ENCODE measurements at places on chromosomes 12 and 14.

- DNase-seq: no peak
Observed at GRCh38 chr14:27184427-27184826, 586.6 kb upstream of the NOVA1 start.

GRCh38 chr14:71918955-71919354 is 13.3 kb upstream of the RGS6 start:
- DNase-seq: no peak

GRCh38 chr12:123952037-123952436 is 20.6 kb downstream of the CCDC92 start:
- no peak for DNase-seq

GRCh38 chr14:99267837-99268781 is 3.9 kb downstream of the BCL11B start:
- no peak for DNase-seq

DNA sequence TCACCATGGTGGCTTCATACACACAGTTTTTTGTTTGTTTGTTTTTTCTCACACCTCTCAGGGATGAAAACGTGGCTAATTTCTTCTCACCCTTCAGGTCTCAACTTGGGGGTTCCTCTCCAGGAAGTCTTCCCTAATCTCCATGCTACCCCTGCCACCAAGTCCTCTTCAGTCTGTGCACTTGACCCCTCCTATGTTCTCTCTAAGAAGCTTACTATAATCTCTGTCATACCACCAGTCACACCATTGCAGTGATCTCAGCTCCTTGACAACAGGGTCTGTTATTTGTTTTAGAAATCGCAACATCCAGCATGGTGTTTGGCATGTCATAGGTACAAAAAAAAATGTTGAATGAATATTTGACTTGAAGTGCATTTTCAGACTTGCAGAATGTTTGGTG is 83.4 kb downstream of the PRORP start:
- no peak for DNase-seq

DNA sequence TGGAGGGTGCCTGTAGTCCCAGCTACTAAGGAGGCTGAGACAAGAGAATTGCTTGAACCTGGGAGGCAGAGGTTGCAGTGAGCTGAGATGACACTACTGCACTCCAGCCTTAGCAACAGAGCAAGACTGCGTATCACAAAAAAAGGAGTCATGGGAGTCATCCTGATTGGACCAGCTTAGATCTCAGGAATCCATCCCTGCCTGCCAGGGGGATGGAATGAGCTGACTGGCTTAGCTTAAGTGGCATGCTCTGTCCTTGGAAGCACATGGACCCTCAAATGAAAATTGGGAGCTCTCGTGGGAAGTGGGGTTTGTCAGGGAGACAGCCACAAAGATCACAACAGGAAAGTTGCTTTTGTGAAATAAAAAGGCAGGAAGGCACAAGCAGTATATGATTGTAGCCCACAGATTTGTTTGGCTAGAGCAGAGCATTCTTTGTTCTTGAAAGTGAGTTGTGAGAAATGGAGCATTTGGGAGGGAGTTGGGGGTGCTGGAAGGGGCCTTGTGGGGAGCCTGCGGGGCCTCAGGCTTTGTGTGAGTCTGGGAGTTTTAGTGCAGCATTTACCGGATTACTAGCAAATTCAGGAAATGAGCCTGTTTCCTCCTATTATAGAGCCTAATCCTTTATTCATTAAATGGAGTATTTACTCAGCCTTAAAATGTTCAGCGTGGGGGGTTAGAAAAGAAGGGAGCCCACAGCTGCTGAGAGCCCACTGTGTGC is 30.7 kb downstream of the DGLUCY start:
- DNase-seq: no peak

DNA sequence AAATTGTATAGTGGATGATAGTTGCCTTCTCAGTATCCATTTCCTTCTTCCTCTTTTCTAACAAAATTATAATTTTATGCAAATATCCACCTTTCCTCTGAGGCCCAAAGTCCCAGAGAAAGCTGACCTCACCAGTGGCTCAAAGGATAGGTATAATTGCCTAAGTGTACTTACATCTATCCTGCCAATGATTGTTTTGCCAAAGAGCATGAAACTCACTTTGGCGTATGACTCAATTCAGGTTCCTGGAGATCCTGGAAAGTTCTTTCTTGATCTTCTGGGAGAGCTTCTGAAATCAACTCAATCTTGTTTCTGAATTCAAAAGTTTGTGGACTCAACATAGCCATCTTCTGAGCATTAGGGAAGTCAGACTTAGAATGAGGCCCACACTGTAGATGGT is 10.5 kb upstream of the RBM25 start:
- no peak for DNase-seq

GRCh38 chr12:97368462-97369163 is 94.0 kb upstream of the RMST start:
- DNase-seq: no peak

- no peak for DNase-seq
Observed at GRCh38 chr12:76346236-76346635, 2.0 kb downstream of the BBS10 start.

DNA sequence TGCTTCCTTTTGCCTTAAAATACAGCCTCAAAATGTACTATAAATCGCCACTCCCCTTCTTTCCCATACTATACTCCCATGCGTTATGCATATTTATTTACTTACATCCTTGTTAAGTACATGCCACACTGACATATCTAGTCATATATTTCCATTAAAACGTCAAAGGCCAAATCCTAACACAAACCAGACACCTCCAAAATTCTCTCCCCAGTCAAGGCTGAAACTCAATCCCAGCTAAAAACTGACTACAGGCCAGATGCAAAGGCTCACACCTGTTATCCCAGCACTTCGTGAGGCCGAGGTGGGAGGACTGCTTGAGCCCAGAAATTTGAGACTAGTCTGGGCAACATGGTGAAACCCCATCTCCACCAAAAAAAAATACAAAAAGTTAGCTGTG is 5.7 kb upstream of the CAND1 start:
- DNase-seq: no peak

- DNase-seq: no peak
Observed at GRCh38 chr12:53131844-53132243, 28.6 kb downstream of the SOAT2 start.

DNA sequence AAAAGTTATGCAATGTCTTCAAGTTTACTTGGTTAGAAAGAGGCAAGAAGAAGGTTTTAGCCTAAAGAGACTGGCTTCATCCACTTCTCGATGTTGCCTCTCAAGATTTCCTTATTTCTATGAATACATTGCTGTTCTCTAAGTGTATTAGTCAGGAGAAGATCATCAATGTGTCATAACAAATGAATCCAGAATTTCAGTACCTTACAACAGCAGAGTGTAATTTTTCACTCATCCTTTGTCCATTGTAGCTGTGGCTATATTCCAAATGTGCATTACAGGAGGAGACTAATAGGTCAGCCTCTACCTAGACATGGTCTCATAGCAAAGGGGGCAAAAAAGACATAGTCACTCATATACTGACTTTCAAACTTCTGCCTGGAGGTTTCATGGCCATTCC is 579.1 kb downstream of the PRKD1 start:
- DNase-seq: no peak

- DNase-seq: no peak
Observed at GRCh38 chr12:109693653-109694600, 19.7 kb upstream of the FAM222A start.

DNA sequence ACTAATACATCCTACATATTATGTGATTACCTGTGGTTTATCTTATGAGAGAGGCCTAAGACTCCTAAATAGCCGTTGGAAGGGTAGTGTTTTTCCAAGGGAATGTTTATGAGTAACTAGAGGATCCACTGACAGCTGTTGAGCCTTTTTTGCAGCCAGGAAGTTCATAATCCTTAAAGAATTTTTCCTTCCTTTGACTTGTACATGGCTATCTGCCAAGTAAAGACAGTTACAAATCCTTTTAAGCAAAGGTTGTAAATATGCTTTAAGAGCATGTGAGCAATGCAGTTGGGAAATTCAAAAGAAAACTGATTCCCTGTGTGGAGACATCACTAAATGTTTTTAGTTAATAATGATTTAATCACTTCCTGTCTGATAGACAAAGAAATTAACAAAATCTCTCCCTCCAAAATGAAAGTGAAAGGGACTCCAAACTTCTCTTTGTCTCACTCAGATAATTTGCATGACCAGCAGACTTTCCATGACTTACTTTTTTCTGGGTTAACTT is 333.8 kb downstream of the PDZRN4 start:
- DNase-seq: peak; percentile 32

DNA sequence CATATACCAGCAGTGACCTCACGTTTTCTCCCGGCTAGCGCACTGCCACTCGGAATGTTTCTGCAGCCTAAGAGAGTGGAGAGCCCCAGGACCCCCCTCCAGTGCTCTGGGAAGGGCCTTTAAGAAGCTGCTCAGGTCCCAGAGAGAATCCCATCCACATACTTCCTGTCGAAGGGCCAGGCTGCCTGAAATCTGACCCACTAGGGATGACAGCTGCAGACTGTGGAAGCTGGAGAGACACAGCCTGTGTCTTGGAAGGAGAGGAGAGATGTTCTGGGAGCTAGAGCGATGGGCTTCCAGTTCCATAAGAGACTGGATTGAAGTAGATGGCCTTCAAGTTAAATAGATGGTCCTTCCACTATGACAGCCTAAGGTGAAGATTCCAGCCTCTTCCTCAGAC is 54.4 kb downstream of the IQSEC3 start:
- DNase-seq: peak; percentile 39

- no peak for DNase-seq
Observed at GRCh38 chr12:102522768-102523167, 42.4 kb upstream of the IGF1 start.

- no peak for DNase-seq
Observed at GRCh38 chr12:75939016-75939642, 92.4 kb downstream of the PHLDA1 start.

- DNase-seq: no peak
Observed at GRCh38 chr14:30064454-30064853, 136.8 kb upstream of the PRKD1 start.

GRCh38 chr14:70821584-70822529 is 12.5 kb upstream of the MAP3K9 start:
- peak; percentile 59 for DNase-seq

DNA sequence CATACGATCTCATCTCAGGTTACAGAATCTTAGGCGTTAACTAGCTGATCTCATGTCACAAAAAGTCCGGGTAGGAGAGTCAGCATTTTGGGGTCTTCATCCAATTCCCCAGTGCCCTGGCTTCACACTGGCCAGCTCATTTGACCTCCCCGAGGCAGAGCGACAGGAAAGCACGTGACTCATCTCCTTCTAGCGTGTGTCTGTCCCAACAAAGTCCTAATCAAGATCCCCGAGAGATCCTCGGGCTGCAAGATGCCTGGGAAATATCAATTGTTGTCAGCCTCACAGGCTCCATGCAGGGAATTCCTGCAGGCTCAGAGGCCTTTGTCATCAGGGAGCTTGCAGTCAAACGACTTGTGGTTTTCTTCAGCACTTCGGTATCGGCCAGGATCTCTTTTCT is 57.5 kb downstream of the ZNF664 start:
- no peak for DNase-seq

DNA sequence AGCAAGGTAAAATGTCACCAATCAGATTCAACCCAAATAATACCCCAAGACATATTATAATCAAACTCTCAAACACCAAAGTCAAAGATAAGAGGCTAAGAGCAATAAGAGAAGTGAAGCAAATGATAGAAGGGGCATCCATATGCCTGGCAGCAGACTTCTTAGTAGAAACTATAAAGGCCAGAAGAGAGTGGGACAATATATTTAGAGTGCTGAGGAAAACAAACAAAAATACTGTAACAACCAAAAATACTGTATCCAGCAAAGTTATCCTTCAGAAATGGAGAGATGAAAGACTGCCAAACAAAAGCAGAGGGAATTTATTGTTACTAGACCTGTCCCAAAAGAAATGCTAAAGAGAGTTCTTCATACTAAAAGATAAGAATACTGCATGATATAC is 25.8 kb downstream of the COX16 start:
- no peak for DNase-seq

GRCh38 chr12:44127966-44128710 is 292.3 kb downstream of the TMEM117 start:
- DNase-seq: no peak

GRCh38 chr14:51454351-51454750 is 197.4 kb upstream of the FRMD6 start:
- no peak for DNase-seq

GRCh38 chr12:52062167-52063081 is 7.4 kb upstream of the ATG101 start:
- DNase-seq: no peak

- no peak for DNase-seq
Observed at GRCh38 chr14:62123961-62124360, 361.7 kb downstream of the SNAPC1 start.

DNA sequence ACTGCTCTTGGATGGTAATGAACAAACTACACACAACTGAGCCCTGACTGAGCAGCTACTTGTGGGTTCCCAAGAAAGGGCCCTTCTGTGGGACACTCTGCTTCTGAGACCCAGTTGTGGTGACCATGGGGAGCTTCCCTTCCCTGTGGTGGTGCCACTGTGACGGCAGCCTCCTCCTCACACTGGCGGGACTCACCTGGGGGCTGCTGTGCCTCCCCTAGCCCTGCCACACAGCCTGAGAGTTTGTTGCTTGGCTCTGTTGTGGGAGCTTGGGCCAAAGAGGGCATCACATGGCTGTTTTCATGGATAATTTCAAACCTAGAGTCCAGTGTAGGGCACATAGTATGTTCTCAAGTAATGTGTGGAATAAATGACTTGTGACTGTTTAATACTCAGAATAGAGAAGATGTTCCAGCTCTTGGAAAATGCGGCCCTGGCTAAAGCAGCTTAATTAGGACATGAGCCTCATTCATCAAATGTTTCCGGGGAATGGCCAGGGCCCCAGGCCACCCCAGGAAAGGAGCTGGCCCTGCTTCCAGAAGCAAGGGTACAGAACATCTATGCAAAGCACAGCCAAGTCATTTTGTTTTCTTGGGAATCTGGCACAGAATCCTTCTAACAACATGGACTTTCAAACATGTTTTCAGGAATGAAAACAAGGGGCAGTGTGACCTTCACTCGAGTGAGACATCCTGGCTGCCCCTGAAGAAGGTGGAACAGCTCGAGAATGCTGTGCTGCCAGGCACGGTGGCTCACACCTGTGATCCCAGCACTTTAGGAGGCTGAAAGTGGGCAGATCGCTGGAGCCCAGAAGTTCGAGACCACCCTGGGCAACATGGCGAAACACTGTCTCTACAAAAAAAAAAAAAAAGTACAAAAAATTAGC is 21.2 kb downstream of the ZFYVE21 start:
- DNase-seq: peak; percentile 3

DNA sequence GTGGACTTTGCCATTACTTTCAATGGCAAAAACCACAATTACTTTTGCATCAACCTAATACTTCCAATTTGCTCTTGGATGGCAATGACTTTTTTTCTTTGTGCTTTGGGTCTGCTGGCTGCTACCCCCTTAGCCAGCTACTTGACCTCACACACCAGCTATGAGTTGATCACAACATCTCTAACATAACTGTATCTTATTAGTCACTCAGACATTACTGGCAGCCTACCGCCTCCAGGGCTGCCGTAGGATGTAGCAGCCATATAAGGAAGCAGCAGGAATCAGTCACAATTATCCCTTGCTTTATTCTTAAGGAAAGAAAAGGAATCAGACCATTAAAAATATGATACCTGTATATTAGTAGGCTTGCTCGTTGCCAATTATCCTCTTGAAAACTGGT is 260.5 kb downstream of the ADAMTS20 start:
- DNase-seq: no peak

Data from femur (tissue), 1 donor.